ENCODE measurements at places on chromosomes 2 and 18.

DNA sequence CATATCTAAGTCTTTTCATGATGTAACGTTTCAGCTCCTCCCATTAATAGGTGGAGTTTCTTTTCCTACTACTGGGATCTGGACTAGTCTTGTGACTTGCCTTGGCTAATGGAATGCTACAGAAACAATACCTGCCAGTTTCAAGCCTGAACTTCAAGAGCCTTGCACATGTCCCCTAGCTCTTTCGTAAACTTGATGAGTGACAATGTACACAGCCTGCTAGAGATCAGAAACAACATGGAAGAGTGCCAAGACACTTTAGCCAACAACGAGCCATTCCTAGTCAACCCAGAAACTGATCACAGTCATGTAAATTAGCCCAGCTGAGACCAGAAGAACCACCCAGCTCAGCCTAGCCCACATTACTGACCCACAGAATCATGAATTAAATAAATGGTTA, 24.8 kb upstream of the STK39 start:
- peak; percentile 69 for DNase-seq

DNA sequence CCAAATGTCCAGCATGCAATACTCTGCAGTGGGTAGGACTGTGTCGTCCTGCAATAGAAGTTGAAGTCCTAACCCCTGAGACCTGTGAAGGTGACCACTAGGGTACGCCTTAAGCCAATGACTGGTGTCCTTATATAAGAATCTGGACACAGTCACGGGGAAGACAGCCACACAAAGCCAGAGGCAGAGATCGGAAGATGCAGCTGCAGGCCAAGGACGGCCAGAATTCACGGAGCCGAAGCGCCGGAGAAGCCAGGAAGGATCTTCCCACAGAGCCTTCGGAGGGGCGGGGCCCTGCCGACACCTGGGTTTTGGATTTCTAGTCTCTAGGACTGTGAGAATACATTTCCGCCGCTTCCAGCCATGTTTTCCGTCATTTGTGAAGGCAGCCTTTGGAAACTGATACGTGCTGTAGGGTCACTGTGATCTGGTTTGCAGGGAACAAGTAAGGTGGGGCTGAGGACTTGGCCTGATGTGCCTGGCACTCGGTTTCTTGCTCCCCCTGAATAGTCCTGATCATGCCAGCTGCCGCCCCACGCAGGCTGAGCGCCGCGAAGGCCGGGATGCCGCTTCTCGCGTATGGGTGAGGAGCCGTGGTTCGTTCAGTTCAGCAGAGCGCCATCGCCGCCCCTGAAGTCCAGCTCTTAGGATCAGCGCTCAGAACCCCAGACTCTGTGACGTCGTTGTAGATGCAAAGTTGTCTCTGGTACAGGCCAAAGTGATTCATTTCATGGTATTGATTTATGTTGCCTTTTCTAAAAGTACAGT, 38.7 kb downstream of the PTGR3 start:
- no peak for DNase-seq

GRCh38 chr2:42171396-42171980, 2.3 kb downstream of the EML4 start:
- no peak for DNase-seq

DNA sequence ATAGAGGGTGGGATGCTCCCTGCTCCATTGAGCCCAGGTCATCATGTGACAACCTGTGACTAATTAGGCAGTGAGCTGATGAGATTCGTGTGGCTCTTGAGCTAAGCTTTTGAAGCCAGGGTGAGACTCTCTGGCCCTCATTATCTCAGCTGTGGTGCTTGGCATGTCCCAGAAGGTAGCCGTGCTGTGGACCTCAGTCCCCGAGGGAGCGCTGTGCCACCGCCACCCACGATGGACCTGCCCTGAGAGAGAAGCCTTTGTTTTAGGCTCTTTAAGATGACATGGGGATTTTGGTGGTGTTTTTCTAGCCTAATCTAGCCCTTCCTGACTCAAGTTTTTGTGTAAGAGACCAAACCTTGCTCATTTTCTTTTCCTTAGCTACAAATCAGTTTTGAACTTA, 66.4 kb downstream of the NEDD4L start:
- DNase-seq = no peak

DNA sequence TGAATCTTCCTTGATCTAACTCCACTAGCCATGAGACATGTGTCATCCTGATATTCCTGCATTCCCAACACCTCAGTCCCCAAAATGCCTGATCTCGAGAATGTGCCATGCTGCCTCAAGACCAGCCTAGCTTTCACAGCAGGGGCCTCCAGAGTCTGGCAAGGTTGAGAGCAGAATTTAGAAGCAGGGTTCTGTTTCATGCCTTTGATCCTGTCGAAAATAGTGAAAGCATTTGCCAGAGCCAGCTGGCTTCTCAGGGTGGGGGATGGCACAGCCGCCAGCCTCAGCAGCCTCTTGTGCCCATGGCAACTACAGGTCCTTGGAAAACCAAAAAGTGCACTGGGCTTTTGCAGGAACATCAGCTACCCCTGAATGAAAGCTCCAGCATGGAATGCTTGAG, 143.5 kb downstream of the RTN4 start:
- no peak for DNase-seq

DNA sequence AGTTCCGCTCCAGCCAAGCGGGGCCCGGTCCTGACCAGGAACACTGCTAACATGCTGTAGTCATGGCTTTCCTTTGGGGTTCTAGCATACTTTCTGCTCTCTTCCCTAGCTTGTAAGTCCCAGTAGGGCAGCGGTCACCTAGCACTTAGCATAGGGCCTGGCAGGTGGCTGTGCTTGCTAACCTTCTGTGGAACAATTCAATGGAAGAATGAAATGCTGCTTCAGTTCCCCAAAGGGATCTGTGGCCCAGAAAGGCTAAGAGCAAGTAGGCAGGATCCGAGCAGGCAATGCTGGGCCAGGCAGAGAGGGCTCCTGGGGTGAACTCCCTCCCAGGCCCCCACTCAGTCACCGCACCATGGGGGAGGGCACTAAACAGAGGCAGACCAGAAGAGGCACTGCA, 266.8 kb downstream of the CELF4 start:
- no peak for DNase-seq

DNA sequence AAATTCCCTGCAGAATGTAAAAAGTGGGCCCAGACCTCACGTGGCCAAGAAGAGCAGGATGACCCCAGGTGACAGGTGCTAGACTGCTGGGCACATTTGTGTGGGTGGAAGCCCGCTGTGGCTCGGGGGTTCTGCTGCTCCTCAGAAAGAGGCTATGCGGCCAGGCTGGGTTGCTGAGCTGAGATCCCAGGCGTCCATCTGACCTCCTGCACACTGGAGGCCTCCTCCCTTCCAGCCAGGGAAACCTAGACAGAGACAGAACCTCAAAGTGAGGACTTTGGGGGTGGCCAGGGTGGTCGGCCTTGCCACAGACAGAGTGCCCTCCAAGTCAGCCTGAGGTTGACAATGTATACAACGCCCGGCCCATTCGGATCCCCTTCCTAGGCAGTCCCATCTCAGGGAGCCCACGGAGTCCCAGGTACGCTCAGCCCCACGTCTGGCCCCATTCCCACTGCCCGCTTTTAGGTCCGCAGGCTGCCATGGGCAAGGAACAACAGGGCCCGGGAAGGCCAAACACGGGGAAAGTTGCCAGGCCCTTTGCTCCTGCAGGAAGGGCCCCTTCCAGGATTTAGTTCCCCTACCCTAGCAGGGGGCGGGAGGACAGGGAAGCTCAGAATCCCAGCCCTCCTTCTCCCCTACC, 75.6 kb downstream of the KIAA2012 start:
- no peak for DNase-seq

DNA sequence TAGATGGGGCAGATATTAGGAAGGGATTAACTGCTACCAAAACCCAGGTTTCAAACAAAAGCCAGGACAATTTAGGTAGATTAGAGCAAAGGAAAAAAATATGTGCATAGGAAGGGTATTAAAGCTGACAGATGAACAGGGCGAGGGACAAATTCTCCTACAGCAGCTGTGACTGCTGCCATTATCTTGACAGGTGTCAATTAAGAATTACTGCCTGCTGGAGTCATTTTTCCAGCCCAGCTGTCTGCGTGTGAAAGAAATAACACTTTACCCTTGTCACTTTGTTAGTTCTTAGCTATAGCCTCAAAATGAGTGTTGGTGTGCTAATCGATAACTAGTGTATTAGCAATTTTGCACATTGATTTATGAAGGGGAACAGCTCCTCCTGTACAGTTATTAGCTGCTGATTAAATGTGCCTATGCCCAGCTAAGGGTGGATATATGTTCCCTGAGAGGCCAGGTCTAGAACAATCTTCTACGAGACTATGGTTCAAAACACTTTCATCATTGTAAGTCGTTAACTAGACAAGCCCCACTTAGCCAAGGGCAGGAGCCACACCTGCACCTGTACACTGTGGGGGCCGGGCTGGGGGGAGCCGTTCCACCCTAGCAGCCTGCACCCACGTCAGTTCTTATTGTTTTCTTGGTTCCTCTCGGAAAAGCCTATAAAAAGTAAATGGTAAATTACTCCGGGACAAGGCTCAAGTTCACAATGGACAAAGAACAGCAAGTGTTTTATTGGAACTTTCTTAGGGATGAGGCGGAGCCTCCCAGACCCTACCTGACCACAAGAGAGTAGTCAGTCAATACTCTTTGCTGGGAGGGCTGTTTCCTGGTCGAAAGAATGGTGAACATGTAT, 7.7 kb downstream of the TSHZ1 start:
- peak; percentile 21 for DNase-seq

DNA sequence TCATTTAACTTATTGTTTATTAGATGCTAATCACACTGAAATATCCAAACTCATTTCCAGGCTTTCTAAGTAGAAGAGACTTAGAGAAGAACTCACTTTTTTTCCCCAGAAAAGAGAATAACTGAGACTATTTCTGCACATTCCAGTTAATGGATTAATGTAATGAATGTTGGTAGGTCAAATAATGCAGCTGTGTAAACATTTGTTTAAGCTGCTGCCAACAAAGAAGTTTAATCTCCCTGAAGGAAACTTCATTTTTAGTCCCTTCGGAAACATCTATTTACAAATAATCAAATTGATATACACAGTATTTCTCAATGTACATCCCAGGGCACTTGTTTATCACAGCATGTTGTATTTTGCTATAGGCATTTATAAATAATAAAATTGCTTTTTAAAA, 126.9 kb downstream of the KCNS3 start:
- no peak for DNase-seq

GRCh38 chr2:240991378-240992263, 6.8 kb upstream of the SNED1 start:
- DNase-seq = no peak

DNA sequence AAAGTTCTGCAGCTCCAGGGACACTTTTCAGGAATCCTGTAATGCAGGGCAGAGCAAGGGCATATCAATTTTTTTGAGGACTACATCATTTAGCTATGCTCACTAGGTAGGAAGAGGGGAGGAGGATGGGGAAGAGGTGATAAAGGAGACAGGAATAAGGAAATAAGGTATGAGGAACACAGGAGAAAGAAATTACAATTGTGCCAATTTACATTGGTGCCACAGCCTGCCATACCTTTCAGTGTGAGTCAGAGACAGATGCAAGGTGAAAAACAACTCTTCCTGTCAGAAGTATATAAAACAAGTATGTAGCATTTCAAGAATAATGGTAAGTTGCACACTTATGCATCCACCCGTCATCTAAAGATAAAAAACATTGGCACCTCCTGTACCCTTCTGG, 5.4 kb upstream of the MRPS9 start:
- no peak for DNase-seq

DNA sequence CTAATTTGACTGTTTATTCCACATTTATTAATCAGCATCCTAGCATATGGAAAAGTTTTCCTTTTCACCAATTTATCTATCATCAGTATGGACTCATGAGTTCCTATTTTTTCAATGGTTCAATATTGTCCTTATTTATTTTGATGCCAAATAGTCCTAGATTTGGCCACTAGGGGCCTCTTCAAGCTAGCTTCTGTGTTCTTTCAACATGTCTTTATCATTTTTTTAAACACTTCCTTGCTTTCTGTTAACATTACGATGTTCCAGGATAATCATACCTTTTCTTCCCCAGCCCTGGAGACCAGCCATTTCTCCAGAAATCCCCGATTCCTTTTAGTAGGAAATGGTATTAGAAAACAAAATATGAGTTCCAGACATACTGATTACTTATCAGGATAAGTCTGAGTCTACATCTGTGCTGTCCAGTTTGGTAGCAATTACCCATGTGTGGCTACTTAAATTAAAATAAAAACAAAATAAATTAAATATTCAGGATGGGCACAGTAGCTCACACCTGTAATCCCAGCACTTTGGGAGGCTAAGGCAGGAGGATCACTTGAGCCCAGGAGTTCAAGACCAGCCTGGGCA, 70.6 kb downstream of the RPE start:
- DNase-seq = no peak

DNA sequence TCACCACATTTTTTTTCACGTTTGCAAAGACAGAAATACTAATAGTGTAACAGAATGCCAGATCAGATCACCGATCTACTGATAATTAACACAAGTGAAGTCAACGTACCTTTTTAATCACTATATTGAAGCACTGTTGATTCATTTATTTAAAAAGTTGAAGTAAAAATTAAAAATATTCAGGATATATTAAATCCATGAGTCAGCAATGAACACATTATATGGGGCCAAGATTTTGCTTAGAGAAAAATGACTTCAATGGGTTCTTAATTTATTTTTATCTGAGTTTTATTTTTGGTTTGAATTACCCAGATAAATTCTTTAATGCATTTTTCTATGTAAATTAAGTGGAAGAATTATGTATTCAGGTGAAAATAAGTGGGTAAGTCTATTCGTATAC, 14.2 kb downstream of the SPHKAP start:
- DNase-seq = no peak

- no peak for DNase-seq
These were observed 72.0 kb downstream of the AGPS start for GRCh38 chr2:177464549-177464948.

- no peak for DNase-seq
These were observed 12.8 kb downstream of the EFR3B start for GRCh38 chr2:25054720-25055119.

GRCh38 chr2:44751754-44752479, 189.6 kb upstream of the SIX3 start:
- no peak for DNase-seq

- DNase-seq = no peak
These were observed 498.2 kb upstream of the PIK3C3 start for GRCh38 chr18:41456831-41457230.
